ENCODE measurements at places on chromosomes 6 and 20.

GRCh38 chr20:53319716-53320115, 273.9 kb downstream of the ZNF217 start:
- DNase-seq, result no peak

- no peak for DNase-seq
These were observed 35.8 kb upstream of the BHLHE23 start for GRCh38 chr20:63042448-63043071.

GRCh38 chr20:51862796-51863195, 60.5 kb upstream of the SALL4 start:
- no peak for DNase-seq

DNA sequence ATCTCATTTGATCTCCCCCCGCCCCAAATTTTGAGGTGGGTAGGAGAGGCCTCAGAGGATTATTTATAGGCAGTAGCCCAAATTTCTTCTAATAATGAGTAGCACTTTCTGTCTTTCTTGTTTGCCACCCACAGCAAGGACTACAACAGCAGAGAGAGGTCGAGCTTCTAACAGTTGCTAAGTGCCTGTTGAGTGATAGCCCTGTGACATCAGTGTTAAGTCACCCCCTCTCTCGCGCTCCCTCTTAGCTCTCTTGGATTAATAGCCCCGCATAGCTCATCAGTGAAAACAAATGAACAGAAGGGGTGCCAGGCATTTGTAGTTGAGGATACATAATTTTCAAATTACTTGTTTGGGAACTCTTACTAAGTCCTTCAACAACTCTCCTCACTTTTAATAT, 3.5 kb downstream of the ANKRD60 start:
- DNase-seq, result no peak

DNA sequence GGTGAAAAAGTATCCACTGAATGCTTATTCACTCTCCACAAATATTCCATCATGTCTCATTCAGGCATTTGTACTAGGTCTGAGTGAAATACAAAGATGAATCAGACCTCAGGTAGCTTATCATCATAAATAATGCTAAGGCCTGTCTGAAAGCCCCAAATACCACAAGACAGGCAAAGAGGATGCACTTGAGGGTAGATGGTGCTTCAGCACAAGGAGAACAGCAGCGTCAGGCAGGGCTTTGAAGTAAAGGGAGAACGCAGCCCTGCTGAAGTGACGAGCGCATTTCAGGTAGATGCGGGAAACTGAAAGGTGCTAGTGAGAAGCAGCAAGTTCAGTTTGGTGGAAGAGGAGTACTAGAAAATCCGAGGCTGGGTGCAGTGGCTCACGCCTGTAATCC, 38.7 kb downstream of the MAP3K5 start:
- no peak for DNase-seq

DNA sequence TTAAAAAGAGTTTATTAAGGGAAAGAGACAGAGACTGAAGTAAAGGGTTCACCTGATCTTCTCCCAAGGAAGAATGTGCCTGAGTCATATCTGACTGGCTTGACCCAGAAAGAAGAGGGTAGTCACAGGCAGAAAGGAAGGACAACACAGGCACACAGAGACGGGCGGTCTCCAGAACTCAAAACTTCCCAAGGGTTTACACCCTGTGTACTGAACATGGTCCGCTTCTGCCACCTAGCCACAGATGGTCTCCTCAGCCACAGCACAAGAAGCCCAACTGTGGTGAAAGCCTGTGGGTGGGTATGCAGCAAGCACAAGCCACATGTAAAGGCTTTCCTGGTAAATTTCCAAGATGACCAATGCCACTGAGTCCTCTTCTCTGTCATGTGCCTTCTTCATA, 17.2 kb downstream of the UNC5CL start:
- peak; percentile 44 for DNase-seq

DNA sequence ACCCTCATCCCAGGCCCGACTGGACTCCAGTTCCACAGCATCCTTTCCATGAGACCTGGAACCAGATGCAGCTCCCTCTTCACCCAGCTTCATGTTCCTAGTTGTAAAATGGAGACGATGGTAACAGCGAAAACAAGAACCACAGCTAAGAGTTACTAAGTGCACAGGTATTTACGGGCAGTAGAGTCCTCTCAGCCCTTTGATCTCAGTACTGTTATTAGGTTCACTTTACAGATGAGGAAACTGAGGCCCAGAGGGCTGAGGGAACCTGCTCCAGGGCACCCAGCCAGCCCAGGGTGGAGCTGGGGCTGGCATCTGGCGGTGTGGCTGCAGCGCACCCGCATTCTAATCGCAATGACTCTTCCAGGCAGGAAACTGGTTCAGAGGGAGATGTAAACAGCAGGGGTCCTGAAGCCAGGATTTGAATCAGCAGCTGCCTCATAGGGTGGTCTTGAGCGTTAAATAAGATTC, 858 bp downstream of the BCAS1 start:
- no peak for DNase-seq

DNA sequence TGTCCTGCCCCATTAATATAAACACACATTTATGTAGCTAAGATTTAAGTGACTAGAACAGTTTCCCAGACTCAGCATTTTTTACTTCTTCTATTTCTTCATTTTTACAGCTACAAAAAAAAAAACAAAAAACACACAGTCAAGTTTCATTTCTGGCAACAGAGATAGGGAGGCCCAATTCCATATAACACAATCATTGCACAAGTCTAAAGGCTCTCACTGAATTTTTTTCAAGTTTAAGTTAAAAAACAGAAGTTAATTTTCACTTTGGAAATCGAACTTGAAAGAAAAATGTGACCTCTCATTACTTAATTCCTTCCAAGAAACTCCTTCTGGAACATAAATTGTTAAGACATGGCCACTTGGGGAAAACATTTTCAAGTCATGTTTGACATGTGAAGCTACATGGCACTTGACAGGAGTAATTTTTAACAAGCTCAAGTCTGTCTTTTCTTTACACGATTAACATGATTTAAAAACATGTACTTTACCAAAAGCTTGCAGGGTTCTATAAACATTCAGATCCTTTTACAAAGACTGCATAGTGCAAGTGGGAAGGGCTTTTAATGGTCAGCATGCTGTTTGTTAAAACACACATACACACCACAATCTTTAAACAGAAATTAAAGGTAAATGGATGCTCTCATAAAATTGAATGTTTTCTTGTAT, 100.1 kb upstream of the CCDC28A start:
- no peak for DNase-seq

GRCh38 chr6:160141001-160141726, 19.5 kb downstream of the SLC22A1 start:
- no peak for DNase-seq

DNA sequence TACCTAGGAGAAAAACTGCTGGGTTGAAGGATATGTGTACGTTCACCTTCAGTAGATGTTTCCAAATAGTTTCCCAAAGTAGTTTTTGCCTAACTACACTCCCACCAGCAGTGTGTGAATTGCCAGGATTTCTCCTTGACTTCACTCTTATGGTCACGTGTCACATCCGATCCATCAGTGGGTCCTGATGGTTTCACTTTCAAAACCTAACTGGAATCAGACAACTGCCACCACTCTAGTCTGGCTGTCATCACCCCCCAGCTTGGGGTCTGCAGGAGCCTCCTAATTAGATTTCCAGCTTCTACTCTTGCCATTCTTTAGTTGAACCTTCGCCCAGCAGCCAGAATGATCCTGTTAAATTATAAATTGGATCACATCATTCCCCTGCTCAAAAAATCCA, 8.5 kb upstream of the SLC12A5 start:
- DNase-seq, result no peak

GRCh38 chr20:13085275-13085674, 76.5 kb downstream of the SPTLC3 start:
- no peak for DNase-seq

DNA sequence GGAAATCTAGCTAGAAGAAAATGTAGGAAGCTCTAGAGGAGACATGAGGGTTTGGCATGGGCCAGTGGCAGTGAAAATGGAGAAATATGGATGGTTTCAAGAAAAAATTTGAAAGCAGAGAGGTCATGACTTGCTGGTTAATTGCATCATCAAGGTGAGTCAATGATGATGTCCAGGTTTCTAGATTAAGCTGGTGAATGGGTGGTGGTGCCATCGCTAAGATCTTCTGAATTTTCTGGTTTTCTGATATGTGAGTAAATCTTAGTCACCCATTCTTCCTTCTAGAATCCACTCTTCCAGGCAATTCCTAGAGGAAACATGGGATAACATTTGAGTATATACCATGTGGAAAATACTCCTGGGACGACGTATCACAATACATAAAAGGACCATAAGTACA, 25.0 kb downstream of the SH3BGRL2 start:
- DNase-seq, result no peak

DNA sequence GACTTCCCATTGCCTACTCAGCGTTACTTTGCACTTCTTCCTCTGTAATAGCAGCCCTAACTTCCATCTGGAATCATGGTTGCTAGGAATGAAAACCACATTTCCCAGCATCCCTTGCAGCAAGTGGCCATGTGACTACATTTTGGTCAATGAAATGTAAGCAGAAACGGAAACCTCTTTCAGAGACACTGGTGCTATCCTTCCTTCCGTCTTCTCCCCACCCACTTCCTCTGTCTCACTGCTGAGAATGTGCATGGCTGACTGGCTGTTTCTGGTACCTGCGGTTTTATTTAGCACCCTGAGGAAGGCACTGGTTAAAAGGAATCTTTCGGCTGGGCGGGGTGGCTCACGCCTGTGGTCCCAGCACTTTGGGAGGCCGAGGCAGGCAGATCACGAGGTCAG, 107.4 kb downstream of the SCML4 start:
- peak; percentile 60 for DNase-seq

- DNase-seq, result no peak
These were observed 189.5 kb downstream of the TMEM242 start for GRCh38 chr6:157133856-157134255.

DNA sequence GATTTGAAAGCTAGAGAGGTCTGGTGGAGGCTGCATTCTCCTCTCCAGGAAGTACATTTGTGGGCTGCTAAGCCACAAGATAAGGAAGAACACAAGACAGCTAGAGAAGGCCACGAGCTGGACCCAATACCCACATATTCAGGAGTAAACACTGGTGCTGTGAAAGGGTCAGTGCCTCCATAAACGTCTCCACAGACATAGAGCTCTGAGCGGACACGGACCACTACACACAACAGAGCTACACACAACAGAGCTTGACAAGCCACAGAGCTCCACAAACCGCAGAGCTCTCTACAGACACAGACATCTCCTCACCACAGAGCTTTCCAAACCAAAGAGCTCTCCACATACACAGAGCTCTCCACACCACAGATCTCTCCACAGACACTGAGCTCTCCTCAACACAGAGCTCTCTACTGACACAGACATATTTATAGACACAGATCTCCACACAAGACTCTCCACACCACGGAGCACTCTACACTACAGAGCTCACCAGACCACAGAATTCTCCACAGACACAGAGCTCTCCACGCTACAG, 51.9 kb downstream of the ERMARD start:
- peak; percentile 10 for DNase-seq
